Osteoblast (primary cell): ENCODE measurements at places on chromosomes 6 and 20. TPM values are rescaled to one million over a fixed set of nuclear protein-coding genes. Genes with fewer than 3 reads are reported as not detected.
A peak's percentile ranks its signal among the peaks of the same experiment; 100 is the strongest.

NNAT gene
- total RNA-seq, result not detected in 2 replicates

GRCh38 chr6:144718431-144718830 is 433.3 kb downstream of the UTRN start:
- DNase-seq, result no peak
- H3K36me3 ChIP-seq, result no peaks in the 10 kb centered on the region
- no peak overlapping the region for H3K4me3 ChIP-seq
- H3K27me3 ChIP-seq, result no peaks in the 10 kb centered on the region

BMP7 gene
- total RNA-seq, result not detected in 2 replicates

DLK2 gene
- 0.29 TPM in 1 of 2 replicates, not detected in the other for total RNA-seq

DNA sequence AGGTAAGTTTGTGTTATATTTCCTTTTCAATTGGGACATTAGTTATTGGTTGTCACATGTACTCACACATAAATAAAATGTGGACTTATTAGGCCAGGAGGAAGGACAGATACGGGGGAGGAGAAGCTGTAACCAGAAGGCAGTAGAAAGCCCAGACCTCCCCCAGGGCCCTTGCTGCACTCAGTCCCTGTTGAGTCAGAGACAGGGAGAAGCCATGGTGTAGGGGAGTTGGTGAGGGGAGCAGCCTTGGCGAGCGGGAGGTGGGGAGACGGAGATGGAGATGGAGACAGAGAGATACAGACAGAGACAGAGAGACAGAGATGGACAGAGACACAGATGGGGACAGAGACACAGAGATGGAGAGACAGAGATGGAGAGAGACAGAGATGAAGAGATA is 263.2 kb downstream of the DLL1 start:
- no peak overlapping the region for H3K4me3 ChIP-seq
- no peaks in the 10 kb centered on the region for H3K27me3 ChIP-seq
- no peak overlapping the region for H3K27ac ChIP-seq

ZBP1 gene
- total RNA-seq, result not detected in 2 replicates

FAM210B gene
- total RNA-seq, result 69.5 and 89.6 TPM in 2 replicates

PTCHD4 gene
- 6.5 and 9.7 TPM in 2 replicates for total RNA-seq

GRCh38 chr6:131765081-131765803 is 42.6 kb upstream of the ENPP1 start:
- H3K36me3 ChIP-seq, result no peaks in the 10 kb centered on the region
- peaks cover 45% of the 10 kb centered on the region for H3K4me1 ChIP-seq
- no peak overlapping the region for H3K4me3 ChIP-seq
- peak overlapping the region; percentile 58 for H3K27ac ChIP-seq

DNA sequence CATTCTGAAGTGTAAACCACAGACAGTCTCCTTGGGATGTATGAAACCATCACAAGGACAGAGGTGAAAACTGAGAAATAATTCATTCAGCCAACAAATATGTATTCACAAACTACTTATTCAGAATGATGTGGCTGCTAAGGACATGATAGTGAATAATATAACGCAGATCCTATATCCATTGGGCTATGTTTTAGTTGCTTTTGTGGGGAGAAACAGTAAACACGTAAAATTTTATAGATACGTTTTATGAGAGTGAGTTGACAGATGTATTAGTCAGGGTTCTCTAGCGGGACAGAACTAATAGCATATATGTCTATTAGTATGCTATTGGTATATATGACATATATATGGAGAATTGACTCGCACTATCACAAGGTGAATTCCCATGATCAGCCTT is 402.5 kb downstream of the RFPL4B start:
- no peak for DNase-seq
- no peak overlapping the region for H3K4me3 ChIP-seq
- no peak overlapping the region for H3K27ac ChIP-seq
- H3K36me3 ChIP-seq, result no peaks in the 10 kb centered on the region
- H3K4me1 ChIP-seq, result peaks cover 13% of the 10 kb centered on the region
- no peaks in the 10 kb centered on the region for H3K27me3 ChIP-seq

- peaks cover 25% of the 10 kb centered on the region for H3K27me3 ChIP-seq
- no peak overlapping the region for H3K27ac ChIP-seq
- no peaks in the 10 kb centered on the region for H3K36me3 ChIP-seq
Measured at GRCh38 chr6:39952167-39952566, 17.9 kb upstream of the MOCS1 start.

NHSL1 gene
- total RNA-seq, result 6.2 and 6.9 TPM in 2 replicates

MAPK14 gene
- total RNA-seq, result 86.0 and 90.5 TPM in 2 replicates

GRCh38 chr6:84027340-84028181 is 6.0 kb upstream of the MRAP2 start:
- H3K4me1 ChIP-seq, result peaks cover 10% of the 10 kb centered on the region
- DNase-seq, result peak; percentile 86
- H3K4me3 ChIP-seq, result no peak overlapping the region
- no peak overlapping the region for H3K27ac ChIP-seq
- no peaks in the 10 kb centered on the region for H3K27me3 ChIP-seq

DNA sequence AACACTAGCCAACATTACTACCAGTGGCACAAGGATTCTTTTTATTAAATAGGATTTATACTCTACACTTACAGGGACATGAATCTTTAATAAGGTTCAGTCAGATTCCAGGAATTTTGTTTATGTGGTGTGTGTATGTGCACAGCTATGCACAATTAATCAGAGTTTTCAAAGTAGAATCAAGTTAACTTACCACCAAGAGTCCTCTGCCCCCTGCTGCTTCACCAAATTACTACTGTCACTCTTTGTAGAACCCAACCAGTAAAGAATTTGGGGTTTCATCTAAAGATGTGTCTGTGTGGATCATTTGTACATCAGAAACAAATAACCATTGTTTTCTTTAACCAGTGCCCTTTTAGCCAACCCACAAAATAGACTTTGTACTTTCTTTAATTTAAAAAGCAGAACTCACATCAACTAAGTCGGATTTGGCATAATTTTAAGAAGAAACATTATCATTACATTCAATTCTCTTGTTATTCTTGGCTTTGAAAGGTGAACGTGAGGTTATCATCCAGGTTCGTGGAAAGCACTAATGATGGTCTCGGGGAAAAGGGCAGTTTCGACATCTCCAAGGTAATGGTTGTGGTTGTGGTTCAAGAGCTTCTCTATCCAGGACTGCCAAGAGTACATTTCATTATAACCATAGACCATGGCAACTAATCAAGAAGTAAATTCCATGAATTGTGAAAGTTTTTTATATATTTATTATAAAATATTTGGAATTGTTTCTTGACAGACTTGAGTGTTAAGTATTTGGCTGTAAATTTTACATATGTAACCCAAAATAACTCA is 514.3 kb upstream of the ID4 start:
- H3K4me1 ChIP-seq, result peaks cover 2% of the 10 kb centered on the region
- H3K27ac ChIP-seq, result no peak overlapping the region
- no peaks in the 10 kb centered on the region for H3K36me3 ChIP-seq
- H3K27me3 ChIP-seq, result no peaks in the 10 kb centered on the region
- DNase-seq, result no peak

DNA sequence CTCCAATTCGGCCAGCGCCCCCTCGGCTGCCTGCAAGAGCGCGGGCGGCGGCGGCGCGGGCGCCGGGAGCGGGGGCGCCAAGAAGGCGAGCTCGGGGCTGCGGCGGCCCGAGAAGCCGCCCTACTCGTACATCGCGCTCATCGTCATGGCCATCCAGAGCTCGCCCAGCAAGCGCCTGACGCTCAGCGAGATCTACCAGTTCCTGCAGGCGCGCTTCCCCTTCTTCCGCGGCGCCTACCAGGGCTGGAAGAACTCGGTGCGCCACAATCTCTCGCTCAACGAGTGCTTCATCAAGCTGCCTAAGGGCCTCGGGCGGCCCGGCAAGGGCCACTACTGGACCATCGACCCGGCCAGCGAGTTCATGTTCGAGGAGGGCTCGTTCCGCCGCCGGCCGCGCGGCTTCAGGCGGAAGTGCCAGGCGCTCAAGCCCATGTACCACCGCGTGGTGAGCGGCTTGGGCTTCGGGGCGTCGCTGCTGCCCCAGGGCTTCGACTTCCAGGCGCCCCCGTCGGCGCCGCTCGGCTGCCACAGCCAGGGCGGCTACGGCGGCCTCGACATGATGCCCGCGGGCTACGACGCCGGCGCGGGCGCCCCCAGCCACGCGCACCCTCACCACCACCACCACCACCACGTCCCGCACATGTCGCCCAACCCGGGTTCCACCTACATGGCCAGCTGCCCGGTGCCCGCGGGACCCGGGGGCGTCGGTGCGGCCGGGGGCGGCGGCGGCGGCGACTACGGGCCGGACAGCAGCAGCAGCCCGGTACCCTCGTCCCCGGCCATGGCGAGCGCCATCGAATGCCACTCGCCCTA is 963 bp downstream of the FOXF2 start:
- peaks cover 21% of the 10 kb centered on the region for H3K27me3 ChIP-seq
- no peaks in the 10 kb centered on the region for H3K4me1 ChIP-seq
- H3K36me3 ChIP-seq, result peaks cover 5% of the 10 kb centered on the region
- peak overlapping the region; percentile 72 for H3K4me3 ChIP-seq

DNA sequence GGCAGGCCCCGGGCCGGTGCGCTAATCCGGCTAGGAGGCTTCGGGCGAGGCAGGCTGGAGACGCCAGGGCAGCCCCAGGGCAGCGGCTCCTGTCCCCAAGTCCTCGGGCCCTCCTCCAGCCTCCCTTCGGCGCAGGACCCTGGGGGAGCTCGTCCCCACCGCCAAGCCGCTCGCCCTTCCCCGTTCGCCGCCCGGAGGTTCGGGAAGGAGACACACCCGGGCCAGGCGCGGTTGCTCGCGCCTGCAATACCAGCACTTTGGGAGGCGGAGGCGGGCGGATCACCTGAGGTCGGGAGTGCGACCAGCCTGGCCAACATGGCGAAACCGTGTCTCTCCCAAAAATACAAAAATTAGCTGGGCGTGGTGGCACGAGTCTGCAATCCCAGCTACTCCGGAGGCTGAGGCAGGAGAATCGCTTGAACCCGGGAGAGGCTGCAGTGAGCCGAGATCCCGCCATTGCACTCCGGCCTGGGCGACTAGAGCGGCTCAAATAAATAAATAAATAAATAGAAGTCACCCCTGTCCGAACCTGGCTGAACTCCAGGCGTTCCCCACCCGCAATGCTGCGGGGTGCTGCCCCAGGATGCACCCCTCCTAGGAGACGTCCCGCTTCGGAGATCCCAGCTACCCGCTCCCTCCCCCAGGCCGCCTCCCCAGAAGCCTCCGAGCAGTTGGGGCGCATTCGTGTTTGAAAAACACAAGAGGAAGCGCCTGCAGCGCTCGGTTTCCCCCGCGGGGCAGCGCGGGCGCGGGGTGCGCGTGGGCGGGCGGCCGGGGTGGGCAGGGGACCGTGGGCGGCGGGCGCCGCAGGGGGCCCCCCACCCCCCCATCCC is 27.5 kb downstream of the SERPINB9 start:
- no peak overlapping the region for H3K27ac ChIP-seq
- peaks cover 15% of the 10 kb centered on the region for H3K4me1 ChIP-seq
- peak overlapping the region; percentile 71 for H3K4me3 ChIP-seq
- no peaks in the 10 kb centered on the region for H3K36me3 ChIP-seq
- peak; percentile 92 for DNase-seq

CGA gene
- total RNA-seq, result not detected in 2 replicates

GPR31 gene
- not detected in 2 replicates for total RNA-seq

DNA sequence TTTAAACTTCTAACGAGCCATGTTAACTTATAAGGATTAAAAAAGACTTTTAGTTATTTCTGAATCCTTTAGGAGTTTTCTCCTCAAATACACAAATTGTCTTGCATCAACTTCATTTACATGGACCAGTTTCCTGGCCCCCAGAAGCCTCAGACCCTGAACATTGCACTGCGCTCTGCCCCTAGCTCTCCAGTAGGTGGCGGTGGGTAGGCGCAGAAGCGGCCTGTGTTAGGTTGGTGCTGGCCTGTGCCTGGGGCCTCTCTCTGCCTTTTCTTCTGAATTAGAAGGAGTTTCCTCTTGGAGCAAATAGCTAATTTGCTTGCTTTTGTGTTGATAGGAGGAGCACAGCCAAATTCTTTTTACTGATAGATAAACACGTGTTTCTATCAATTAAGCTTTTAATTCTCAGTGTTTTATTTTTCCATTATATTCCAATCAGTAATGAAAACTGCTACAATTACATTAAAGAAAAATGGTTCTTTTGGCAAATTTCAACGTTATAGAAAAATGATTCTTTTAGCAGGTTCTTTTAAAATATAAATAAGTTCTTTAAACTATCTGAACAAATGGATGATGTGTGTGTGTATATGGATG is 44.4 kb downstream of the DTD1 start:
- no peak overlapping the region for H3K27ac ChIP-seq
- H3K4me1 ChIP-seq, result no peaks in the 10 kb centered on the region
- peak; percentile 66 for DNase-seq
- peaks cover 4% of the 10 kb centered on the region for H3K36me3 ChIP-seq
- no peak overlapping the region for H3K4me3 ChIP-seq

- no peaks in the 10 kb centered on the region for H3K36me3 ChIP-seq
- H3K4me3 ChIP-seq, result no peak overlapping the region
- no peak overlapping the region for H3K27ac ChIP-seq
- peaks cover 27% of the 10 kb centered on the region for H3K27me3 ChIP-seq
- DNase-seq, result no peak
Measured at GRCh38 chr6:33975661-33976436, 170.0 kb downstream of the GRM4 start.

DNA sequence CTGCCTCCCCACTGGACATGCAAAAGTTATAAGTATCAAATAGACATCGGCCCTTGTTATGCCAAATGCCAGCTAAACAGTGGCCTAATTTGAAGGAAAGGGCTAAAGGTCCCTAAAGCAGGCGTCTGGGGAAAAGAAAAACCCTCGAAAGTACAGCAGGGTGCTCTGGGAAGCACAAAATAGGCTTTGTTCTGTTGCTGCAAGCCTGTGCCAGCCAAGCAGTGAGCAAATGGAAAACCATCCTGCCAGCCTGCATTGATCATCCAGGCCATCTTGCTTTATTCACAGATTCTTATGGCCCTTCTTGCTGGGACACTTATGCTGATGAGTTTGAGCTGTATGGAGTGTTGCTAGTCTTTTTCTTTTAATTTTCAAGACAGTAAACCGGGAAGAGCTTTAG is 62.2 kb upstream of the PLEKHG1 start:
- DNase-seq, result no peak
- no peaks in the 10 kb centered on the region for H3K4me1 ChIP-seq
- no peak overlapping the region for H3K4me3 ChIP-seq
- no peaks in the 10 kb centered on the region for H3K36me3 ChIP-seq

PDE10A gene
- total RNA-seq, result 3.3 and 3.5 TPM in 2 replicates

GRCh38 chr6:116099036-116099435 is 1.6 kb upstream of the NT5DC1 start:
- H3K4me1 ChIP-seq, result no peaks in the 10 kb centered on the region
- H3K4me3 ChIP-seq, result no peak overlapping the region
- no peaks in the 10 kb centered on the region for H3K27me3 ChIP-seq
- H3K36me3 ChIP-seq, result no peaks in the 10 kb centered on the region

RAET1G gene
- total RNA-seq, result 1.5 and 1.8 TPM in 2 replicates

DNA sequence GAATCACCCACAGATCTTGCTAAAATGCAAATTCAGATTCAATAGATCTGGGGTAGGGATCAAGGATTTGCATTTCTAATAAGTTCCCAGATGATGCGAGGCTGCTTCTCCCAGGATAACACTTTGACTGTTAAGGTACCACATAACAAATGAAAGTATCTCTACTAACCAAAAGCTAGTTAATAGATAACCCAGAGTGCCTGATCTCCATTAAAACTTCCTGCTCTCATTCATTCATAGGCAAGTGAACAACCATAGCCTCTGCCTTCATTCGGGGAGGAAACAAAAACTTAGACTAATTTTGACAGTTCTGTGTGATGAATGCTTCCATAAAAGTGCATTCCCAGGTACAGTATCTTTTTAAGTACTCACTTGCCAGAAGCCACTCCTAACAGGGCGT is 265.6 kb upstream of the BTBD3 start:
- DNase-seq, result no peak
- no peak overlapping the region for H3K4me3 ChIP-seq
- H3K27me3 ChIP-seq, result no peaks in the 10 kb centered on the region
- H3K4me1 ChIP-seq, result no peaks in the 10 kb centered on the region
- no peak overlapping the region for H3K27ac ChIP-seq
- no peaks in the 10 kb centered on the region for H3K36me3 ChIP-seq
